T-helper 17 cell (primary cell): ENCODE measurements at places on chromosomes 7 and 10.
A peak's percentile ranks its signal among the peaks of the same experiment; 100 is the strongest.

- DNase-seq, result no peak
- no peaks in the 10 kb centered on the region for H3K27me3 ChIP-seq
- H3K4me3 ChIP-seq, result no peak overlapping the region
- no peaks in the 10 kb centered on the region for H3K36me3 ChIP-seq
Measured at GRCh38 chr7:48497521-48497920, 326.3 kb downstream of the ABCA13 start.

GRCh38 chr7:14602851-14603250 lies 299.7 kb downstream of the DGKB start:
- H3K27ac ChIP-seq, result no peak overlapping the region
- DNase-seq, result no peak
- H3K36me3 ChIP-seq, result no peaks in the 10 kb centered on the region
- no peaks in the 10 kb centered on the region for H3K27me3 ChIP-seq
- H3K4me1 ChIP-seq, result no peaks in the 10 kb centered on the region

DNA sequence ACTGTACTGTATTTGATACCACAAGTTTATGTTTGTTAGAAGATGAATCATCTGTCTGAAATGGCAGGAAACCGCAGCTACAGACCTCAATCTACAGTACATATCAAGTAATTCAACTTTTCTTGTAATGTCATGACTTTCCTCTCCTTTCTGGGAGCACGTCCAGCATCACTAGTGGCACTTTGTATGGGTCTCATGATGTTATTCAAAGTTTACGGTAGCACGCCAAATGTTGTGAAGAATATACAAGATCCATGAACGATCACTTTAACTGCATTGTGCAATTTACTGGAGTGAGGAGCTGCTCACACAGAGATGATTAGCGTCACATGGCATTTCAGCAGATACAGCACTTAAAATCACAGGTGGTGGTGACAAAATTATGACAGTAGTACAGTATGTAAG lies 257.8 kb upstream of the GNAI1 start:
- DNase-seq, result no peak
- no peaks in the 10 kb centered on the region for H3K4me1 ChIP-seq
- H3K36me3 ChIP-seq, result no peaks in the 10 kb centered on the region
- no peak overlapping the region for H3K4me3 ChIP-seq
- no peaks in the 10 kb centered on the region for H3K27me3 ChIP-seq

- no peak overlapping the region for H3K4me3 ChIP-seq
- no peak for DNase-seq
- H3K4me1 ChIP-seq, result peaks cover 7% of the 10 kb centered on the region
- H3K27me3 ChIP-seq, result no peaks in the 10 kb centered on the region
- no peak overlapping the region for H3K27ac ChIP-seq
Measured at GRCh38 chr7:155009570-155010157, 6.7 kb upstream of the PAXIP1 start.

- peak overlapping the region; percentile 13 for H3K4me3 ChIP-seq
- H3K27me3 ChIP-seq, result no peaks in the 10 kb centered on the region
- no peak for DNase-seq
- H3K27ac ChIP-seq, result peak overlapping the region; percentile 90
Measured at GRCh38 chr7:106346678-106347217, 62.0 kb upstream of the NAMPT start.

- H3K27me3 ChIP-seq, result no peaks in the 10 kb centered on the region
- H3K4me1 ChIP-seq, result peaks cover 7% of the 10 kb centered on the region
- H3K27ac ChIP-seq, result no peak overlapping the region
- DNase-seq, result no peak
- H3K4me3 ChIP-seq, result no peak overlapping the region
Measured at GRCh38 chr10:118712930-118713634, 41.7 kb downstream of the CACUL1 start.

GRCh38 chr7:155794196-155794595 lies 18.1 kb downstream of the SHH start:
- no peak overlapping the region for H3K27ac ChIP-seq
- peaks cover 2% of the 10 kb centered on the region for H3K4me1 ChIP-seq
- no peak overlapping the region for H3K4me3 ChIP-seq
- peaks cover 2% of the 10 kb centered on the region for H3K36me3 ChIP-seq
- H3K27me3 ChIP-seq, result peaks cover 13% of the 10 kb centered on the region

GRCh38 chr10:102485093-102485784 lies 17.3 kb downstream of the ACTR1A start:
- H3K27ac ChIP-seq, result no peak overlapping the region

GRCh38 chr7:139860090-139860775 lies 31.2 kb downstream of the TBXAS1 start:
- H3K36me3 ChIP-seq, result peaks cover 3% of the 10 kb centered on the region
- DNase-seq, result no peak
- H3K27me3 ChIP-seq, result no peaks in the 10 kb centered on the region

- peak overlapping the region; percentile 84 for H3K4me3 ChIP-seq
- H3K27ac ChIP-seq, result peak overlapping the region; percentile 97
- no peaks in the 10 kb centered on the region for H3K27me3 ChIP-seq
- no peak for DNase-seq
Measured at GRCh38 chr10:101835362-101835761, 8.2 kb downstream of the KCNIP2 start.

DNA sequence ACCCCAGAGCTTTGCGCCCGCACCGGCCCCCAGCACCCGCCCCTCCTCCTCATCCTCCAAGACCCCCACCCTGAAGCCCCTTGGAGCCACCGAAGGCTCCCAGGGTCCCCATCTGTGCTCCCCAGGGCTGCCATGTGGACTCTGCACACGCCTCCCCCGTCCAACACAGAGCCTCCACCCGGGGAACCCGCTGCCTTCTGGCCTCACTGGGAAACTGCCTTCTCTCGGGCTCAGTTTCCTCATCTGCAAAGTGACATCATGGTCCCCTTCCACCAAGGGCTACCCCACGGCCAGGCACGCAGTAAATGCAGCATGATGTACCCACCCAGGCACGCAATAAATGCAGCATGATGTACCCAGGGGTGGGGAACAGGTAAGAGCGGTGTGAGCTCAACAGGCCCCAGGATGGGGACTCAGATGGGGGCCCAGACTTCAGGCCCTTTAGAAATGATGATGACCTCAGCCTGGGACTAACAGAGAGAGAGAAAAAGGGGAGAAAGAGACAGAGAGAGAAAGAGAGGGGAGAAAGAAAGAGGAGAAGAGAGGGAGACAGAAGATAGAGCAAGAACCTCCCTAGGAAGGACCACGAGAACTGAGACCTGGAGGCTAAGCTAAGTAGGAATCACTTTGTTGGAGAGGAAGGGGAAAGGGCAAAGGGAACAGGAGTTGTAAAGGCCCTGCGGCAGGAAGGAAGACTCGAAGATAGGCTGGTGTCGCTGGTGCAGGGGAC lies 2.5 kb upstream of the MICALL2 start:
- H3K36me3 ChIP-seq, result no peaks in the 10 kb centered on the region
- peak overlapping the region; percentile 87 for H3K27ac ChIP-seq
- no peak for DNase-seq
- peak overlapping the region; percentile 71 for H3K4me3 ChIP-seq

GRCh38 chr7:79340212-79340611 lies 113.3 kb downstream of the MAGI2 start:
- no peak for DNase-seq
- H3K36me3 ChIP-seq, result no peaks in the 10 kb centered on the region
- H3K27me3 ChIP-seq, result no peaks in the 10 kb centered on the region
- no peak overlapping the region for H3K27ac ChIP-seq
- H3K4me3 ChIP-seq, result no peak overlapping the region

GRCh38 chr10:124993345-124993708 lies 51.4 kb downstream of the ZRANB1 start:
- H3K27ac ChIP-seq, result no peak overlapping the region
- no peaks in the 10 kb centered on the region for H3K27me3 ChIP-seq
- no peak overlapping the region for H3K4me3 ChIP-seq
- DNase-seq, result no peak
- H3K4me1 ChIP-seq, result peaks cover 5% of the 10 kb centered on the region
- H3K36me3 ChIP-seq, result no peaks in the 10 kb centered on the region
